ENCODE measurements at places on chromosomes 13 and 19.

GRCh38 chr13:30193279-30194234 lies 113.8 kb downstream of the KATNAL1 start:
- DNase-seq: no peak

DNA sequence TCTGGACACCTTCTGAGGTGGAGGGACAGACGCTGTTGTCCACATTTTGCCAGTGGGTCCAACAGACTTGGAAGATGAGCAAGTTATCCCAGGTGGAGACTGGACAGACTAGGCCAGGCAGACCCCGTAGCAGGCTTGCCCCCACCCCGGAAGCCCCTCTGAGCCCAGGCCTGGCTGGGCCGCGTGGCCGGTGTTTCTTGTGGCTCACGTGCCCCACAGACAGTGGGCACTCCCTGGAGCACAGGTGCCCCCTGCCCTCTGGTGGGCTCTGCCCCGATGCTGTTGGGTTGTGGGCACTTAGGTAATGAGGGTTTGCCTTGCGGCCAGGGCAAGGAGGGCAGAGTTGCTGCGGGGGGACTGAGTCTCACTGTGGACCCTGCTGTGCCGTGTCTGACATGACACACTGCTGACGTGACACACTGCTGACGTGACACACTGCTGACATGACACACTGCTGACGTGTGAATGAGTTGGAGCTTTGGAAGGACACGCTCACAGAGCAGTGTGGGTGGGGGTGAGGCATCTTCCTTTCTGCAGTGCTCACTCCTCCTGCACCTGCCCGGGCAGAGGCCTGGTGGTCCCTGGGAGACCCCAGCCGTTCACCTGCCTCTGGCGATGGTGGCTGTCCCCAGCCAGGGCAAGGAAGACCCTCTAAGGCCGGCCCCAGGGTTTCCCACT lies 25.1 kb downstream of the DOT1L start:
- no peak for DNase-seq

- DNase-seq: no peak
Observed at GRCh38 chr13:41467425-41467945, 10.1 kb downstream of the RGCC start.

DNA sequence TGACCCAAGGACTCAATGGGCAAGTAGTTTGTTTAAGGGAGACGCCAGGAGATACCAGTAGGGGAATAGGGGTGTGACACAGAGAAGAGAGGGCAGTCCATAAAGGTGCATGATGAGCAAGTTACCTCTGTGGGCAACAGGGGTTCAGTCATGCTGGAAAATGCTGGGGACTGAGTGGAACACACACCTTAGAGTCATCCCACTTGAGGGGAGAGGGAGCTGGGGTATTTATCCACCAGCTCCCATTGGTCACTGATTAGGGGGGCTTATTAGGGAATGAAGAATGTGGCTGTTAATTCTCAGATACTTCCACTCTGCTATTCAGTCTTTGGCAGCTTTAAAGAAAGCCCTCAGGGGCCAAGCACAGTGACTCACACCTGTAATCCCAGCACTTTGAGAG lies 67.5 kb upstream of the MRI1 start:
- no peak for DNase-seq

GRCh38 chr19:15118248-15118647 lies 11.0 kb downstream of the SYDE1 start:
- no peak for DNase-seq

DNA sequence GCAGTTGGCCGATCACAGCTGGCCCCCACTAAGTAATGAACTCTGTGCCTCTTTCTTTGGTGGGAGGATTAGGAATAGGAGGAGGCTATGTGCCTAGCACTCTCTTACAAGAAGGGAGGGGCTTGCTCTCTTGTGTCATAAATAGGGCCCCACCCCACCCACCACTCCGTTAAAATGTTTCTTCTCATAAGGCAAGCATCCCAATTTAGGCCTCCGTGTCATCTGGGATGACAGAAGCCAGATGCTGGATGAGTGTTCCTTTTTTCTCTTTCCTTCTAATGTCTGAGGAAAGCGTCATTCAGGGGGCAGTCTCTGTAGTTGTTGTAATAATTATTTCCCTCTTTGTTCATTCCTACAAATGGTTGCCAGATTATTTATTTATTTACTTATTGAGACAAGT lies at the start of gene LIPE:
Gene LIPE (minus strand): TSS at position 76 of the 400 bp plus-strand sequence. CDS start 239 bp downstream, outside the sequence.
- no peak for DNase-seq

DNA sequence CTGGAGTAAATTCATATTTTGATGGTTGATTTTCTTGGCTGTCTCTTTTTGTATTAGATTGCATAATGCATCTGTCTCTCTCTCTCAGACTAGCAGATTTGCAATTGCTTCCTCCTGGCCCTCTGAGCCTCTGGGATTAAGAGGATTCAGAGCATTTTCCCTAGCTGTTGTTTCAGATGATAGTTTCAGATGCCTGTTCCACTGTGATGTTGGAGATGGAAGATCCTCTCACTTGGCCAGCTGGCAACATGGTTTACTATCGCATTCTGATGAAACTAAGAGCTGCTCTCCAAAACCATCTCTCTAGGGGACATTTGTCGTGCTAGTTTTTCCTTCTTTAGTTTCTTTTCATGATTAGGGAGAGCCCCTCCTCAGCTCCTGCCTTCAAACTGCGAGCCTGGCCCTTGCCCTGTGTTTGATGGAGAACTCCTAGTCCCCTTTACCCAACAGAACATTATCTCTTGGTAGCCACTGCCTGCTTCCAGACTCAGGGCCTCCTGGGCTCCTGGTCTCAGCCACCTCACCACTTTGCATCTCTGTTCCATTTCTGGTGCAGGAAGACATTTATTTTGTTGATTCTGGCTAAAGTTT lies 244.6 kb downstream of the B3GLCT start:
- peak; percentile 45 for DNase-seq

DNA sequence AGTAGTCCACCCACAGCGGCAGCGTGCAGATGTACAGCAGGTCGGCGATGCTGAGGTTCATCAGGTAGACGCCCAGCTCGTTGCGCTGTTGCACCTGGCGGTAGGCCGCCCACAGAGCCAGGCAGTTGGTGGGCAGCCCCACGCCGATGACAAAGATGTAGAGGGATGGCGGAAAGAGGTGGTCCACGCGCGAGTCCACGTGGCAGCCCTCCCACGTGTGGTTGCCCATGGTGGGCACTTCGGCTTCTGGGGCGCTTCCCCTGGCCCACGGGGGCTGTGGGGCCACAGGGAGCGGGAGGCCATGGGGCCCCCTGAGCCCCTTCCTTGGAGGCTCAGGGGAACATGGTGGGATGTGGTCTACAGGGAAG lies 7.0 kb upstream of the OPA3 start:
- no peak for DNase-seq

DNA sequence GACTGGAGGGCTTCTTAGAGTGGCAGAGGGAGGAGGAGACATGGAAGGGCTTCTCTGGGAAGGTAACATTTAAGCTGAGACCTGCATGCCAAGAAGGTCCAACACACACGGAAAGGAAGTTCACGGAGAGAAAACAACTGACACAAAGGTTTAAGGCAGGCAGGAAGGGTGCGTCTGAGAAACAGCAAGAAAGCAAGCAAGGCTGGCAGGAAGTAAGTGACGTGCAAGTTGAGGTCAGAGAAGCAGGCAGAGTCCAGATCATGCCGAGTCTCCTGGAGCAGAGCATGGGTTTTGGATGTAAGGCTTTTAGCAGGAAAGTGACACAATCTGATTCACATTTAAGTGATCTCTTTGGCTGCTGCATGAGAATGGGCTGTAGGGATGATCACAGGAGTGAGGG lies 60.5 kb downstream of the ATP7B start:
- no peak for DNase-seq

- no peak for DNase-seq
Observed at GRCh38 chr19:48571378-48572162, 19.6 kb downstream of the SULT2B1 start.

DNA sequence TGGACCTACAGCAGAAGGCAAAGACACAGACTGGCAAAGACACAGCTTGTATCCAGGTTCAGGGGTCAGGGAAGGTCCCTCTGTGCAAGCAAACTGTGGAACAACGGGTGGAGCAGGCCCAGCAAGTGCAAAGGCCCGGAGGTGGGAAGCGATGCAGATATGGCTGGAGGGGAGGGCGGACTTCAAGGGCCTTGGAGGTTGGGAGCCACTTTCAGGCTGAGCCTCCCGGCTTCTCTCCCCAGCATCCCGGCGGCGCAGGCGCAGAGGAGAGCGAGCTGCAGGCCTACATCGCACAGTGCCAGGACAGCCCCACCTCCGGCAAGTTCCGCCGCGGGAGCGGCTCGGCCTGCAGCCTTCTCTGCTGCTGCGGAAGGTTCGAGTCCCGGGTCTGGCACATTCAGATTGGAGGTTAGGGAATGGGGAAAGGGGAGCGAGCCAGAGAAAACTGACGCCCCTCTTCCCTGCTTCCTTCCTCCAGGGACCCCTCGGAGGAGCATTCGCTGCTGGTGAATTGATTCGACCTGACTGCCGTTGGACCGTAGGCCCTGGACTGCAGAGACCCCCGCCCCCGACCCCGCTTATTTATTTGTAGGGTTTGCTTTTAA lies 2.1 kb upstream of the PNPLA6 start:
- DNase-seq: peak; percentile 72

DNA sequence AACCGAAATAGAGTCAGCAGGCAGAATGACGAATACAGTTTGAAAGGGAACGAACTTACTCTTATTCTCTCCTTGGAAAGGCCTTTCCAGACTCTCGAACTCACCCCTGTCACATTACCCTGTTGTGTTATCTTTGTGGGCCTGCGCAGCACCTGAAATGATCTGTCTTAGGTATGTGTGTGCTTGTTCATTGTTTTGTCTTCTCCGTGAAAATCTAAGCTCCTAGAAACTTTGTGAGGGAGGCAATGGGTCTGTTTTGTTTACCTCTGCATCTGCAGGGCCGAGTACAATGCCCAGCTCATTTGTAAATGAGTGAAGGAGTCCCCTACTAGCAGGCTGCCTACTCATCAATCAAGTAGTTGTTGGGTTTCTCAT lies 19.6 kb downstream of the HMGB1 start:
- no peak for DNase-seq

GRCh38 chr19:46978171-46978869 lies 41.3 kb upstream of the NPAS1 start:
- DNase-seq: peak; percentile 39

- DNase-seq: peak; percentile 51
Observed at GRCh38 chr19:5627395-5627904, 4.6 kb downstream of the SAFB start.

DNA sequence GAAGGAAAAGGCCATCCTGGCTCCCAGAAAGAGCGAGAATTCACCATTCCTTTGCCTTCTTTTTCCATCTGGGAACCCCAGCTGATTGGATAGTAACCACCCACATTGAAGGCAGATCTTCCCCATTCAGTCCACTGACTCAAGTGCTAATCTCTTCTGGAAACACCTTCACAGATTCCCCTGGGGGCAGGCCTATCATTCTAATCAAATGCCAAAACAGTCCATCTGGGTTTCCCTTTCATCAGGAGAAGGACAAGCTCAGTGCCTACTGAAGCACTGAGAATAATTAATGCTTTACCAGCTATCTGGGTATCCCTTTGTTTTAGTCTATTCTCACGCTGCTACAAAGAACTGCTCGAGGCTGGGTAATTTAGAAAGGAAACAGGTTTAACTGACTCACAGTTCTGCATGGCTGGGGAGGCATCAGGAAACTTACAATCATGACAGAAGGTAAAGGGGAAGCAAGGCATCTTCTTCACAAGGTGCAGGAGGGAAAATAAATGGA lies 293.2 kb downstream of the ENOX1 start:
- DNase-seq: no peak

GRCh38 chr13:112686987-112687386 lies 2.9 kb upstream of the ATP11A start:
- no peak for DNase-seq

GRCh38 chr13:90591260-90591926 lies 756.1 kb upstream of the MIR17HG start:
- DNase-seq: no peak

DNA sequence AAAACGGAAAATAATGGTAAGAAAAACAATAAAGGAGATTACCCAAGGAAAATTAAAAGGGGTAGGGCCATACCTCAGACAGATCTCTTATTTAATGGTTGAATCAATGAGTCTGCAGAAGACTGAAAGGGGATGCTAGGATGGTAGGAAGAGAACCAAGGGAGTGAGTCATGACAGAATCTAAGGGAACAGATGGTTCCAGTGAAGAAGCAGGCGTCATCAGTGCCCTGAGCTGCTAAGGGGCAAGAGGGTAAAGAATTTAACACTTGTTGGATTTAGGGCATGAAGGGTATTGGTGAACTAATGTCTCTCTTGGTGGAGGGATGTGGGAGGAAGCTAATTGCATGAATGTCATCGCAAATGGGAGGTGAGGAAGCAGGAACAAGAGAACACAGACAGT lies 329.2 kb upstream of the TSHZ3 start:
- no peak for DNase-seq

DNA sequence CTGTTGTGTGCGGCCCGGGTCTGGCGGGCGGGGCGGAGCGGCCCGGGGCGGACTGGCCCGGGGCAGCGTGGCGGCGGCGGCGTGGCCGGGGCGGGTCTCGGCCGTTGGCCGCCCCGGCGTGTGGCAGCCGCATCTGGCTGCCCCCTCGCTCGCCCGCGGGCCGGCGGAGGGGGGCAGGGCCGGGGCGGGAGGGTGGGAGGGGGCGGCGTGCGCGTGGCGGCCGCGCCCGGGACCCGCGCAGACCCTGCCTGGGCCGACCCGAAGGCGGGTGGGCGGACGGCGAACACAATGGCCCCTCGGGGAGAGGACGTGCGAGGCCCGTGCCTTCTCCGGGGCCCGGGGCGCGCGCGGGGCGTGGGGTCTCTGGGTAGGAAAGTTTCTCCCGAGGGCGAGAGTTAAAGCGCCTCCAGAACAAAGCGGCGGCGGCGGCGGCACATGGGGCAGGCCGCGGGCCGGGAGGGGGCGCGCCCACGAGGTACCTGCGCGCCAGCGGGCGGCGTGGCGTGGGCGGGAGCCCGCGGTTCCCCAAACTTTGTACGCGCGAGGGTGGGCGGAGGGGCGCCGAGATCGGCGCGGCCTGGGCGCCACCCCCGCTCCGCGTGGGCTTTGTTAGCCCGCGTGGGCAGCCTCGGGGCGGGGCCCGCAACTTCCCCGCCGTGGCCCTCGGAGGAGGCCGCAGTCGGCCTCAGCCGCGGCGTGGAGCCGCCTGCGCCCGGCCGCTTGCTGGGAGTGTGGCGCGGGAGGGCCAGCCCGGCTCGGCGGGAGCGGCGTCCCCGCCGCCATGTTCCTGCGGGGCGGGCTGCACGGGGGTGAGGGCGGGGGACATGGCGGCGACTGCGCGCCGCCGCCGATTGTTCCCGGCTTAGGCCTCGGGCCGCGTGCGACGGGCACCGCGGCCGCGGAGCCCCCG lies 764 bp downstream of the MIR17HG start:
- DNase-seq: peak; percentile 63

- DNase-seq: peak; percentile 96
Observed at GRCh38 chr19:21851596-21852345, 15.8 kb upstream of the ZNF43 start.

DNA sequence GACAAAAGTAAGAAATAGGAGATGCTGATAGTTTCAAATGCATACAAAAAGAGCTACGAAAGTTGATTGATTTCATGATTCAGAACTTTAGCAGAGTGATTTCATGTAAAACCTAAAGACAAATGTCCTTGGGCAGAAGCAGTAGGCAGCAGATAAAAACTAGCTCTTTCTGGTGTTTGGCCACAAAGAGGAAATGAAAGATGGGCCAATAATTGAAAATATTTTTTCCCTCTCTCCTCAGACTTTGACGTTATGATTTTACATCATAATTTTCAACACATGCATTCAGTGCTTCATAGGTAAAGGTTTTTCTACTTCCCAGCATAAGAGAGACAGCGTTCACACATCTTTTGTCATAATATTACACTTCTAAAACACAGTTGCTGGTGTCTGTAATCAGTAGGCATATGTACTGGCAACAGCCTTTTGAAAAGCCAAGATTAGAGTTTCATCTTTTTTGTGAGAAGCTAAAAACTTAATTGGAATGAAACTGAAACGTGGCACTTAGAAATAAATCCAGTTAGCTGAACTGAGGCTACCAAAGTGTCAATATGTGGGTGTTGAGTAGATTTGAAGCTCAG lies 9.3 kb downstream of the SCEL start:
- no peak for DNase-seq

All from left hindlimb (tissue), 1 donor.